ENCODE measurements at places on chromosomes 6 and 20. TPM values are rescaled to one million over a fixed set of nuclear protein-coding genes. Genes with fewer than 3 reads are reported as not detected.

Gene SOBP
- 0.20 TPM for total RNA-seq

Gene C4B
- total RNA-seq, result 0.44 TPM

Gene TTI1
- total RNA-seq, result 14.7 TPM

Gene SMOC2
- total RNA-seq, result not detected

Gene CLIC1
- 552 TPM for total RNA-seq

Gene RAD21L1
- total RNA-seq, result not detected

Gene FAM83D
- 24.2 TPM for total RNA-seq

Gene LY6G5C
- 1.7 TPM for total RNA-seq

Gene EPPIN
- total RNA-seq, result not detected

Gene NKX2-2
- total RNA-seq, result not detected

Gene CDS2
- total RNA-seq, result 42.1 TPM

Gene ZSCAN9
- 10.1 TPM for total RNA-seq

Gene KIF25
- total RNA-seq, result under 0.01 TPM

Gene CCN6
- total RNA-seq, result not detected

Gene BMP2
- 14.5 TPM for total RNA-seq

Gene DZANK1
- 0.40 TPM for total RNA-seq

Gene HLA-DMB
- total RNA-seq, result under 0.01 TPM

Gene GPR63
- total RNA-seq, result under 0.01 TPM

Gene CST4
- not detected for total RNA-seq

Gene LHFPL5
- total RNA-seq, result not detected

Gene TNNC2
- total RNA-seq, result not detected

Gene EPB41L1
- 14.3 TPM for total RNA-seq

Gene ISM1
- total RNA-seq, result under 0.01 TPM

Gene SIRPB1
- 0.22 TPM for total RNA-seq

Gene TRIM15
- total RNA-seq, result not detected

Gene TMEM217
- total RNA-seq, result 8.5 TPM

Gene ASCC3
- 37.7 TPM for total RNA-seq

Gene EYS
- under 0.01 TPM for total RNA-seq

Gene DDX43
- total RNA-seq, result 0.79 TPM

Gene TREML2
- total RNA-seq, result not detected

Gene RBPJL
- not detected for total RNA-seq

Gene NNAT
- total RNA-seq, result 0.22 TPM

Gene PACRG
- 0.20 TPM for total RNA-seq

Gene EFCAB8
- under 0.01 TPM for total RNA-seq

Gene SPDEF
- total RNA-seq, result not detected

Gene MATN4
- total RNA-seq, result not detected

Gene MAP1LC3A
- total RNA-seq, result 38.7 TPM

Gene BACH2
- total RNA-seq, result 2.8 TPM

Gene RAET1E
- under 0.01 TPM for total RNA-seq

Gene GSTA3
- not detected for total RNA-seq

Gene ADGRB3
- total RNA-seq, result not detected

Gene CLDN20
- not detected for total RNA-seq

Gene DNAAF9
- 9.6 TPM for total RNA-seq
